ENCODE measurements at places on chromosomes 12 and 14.

GRCh38 chr14:23299211-23299957 is 3.3 kb downstream of the PPP1R3E start:
- no peak for DNase-seq

DNA sequence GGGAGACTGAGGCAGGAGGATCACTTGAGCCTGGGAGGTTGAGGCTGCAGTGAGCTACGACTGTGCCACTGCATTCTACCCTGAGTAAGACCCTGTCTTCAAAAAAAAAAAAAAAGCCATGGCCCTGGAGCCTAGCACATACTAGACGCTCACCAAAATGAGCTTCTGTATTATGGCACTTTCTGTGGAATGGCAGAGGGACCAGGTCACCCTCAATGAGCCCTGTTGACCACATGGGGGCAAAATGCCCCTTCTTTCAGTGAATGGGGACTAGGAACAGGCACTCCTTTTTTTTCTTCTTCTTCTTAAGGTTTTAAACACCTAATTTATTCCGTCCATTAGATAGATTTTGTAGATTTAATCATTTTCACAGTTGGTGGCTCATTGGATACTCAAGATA is 50.5 kb downstream of the FAM222A start:
- DNase-seq = no peak

- no peak for DNase-seq
Observed at GRCh38 chr12:92736605-92737004, 33.8 kb downstream of the PLEKHG7 start.

GRCh38 chr12:127861406-127861805 is 405.6 kb upstream of the TMEM132C start:
- DNase-seq = no peak

DNA sequence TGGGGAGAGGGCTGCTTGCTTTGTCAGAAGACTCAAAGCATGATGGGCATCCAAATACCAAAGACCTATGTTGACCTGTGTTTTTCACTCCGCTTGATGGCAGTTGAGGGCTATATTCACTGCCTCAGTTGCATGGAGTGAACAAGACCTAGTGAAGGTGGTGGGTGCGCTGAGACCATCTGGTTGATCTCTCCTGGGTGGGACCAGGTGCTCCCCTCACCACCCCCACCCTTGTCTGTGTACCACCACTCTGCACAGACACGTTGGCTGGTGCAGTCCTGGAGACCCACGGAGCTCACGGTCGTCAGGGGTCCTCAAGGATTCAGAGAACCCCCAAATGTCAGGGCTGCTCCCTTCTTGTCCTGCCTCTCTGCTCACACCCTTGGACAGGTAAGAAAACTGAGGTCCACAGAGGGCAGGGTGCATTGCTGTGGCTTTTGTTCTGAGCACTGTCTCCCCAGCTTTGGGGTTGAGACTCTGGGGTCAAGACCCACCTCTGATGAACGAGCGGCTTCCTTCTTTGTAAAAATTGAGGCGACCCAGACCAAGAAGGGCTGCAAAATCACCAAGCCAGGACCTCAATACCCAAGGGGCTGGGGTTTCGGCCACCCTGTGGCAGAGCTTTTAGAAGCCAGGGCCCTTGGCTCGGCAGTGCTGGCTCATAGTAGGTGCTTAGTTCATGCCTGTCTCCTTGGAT is 166.3 kb upstream of the RTL1 start:
- DNase-seq = no peak

DNA sequence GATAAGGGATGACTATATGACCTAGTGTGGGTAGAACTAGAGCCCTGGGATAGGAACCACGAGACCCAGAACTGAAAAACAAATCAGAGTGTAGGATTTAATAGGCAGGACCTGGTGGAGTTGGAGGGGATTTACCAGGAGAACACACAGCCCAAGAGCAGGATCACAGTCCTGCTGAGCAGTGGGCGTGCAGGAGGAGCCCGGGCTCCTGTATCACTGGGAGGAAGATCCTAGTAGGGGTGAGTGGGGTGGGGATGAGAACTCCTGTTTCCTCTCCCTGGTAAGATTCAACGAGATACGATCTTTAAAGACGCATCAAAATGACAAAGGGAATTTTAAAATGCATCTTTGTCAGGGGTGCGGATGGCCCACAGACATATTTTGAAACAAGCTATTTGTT is 220.1 kb downstream of the GALC start:
- no peak for DNase-seq

DNA sequence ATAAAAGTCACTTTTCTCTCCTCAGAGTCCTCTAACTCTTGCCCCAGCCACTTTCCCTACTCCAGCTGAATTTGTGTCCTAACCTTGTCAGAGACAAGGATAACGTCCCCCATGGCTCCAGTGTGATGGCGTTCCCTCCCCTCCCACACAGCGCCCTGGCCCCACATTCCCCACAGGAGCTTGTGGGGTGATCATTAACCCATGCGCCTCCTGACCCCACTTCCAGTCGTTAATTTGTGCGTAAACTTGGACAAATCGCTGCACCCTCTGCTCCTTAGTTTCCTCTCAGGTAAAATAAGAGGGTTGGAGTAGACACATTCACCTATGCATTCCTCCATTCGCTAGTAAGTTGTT is 22.9 kb upstream of the BCDIN3D start:
- no peak for DNase-seq

- no peak for DNase-seq
Observed at GRCh38 chr14:102667703-102668102, 75.3 kb downstream of the RCOR1 start.

DNA sequence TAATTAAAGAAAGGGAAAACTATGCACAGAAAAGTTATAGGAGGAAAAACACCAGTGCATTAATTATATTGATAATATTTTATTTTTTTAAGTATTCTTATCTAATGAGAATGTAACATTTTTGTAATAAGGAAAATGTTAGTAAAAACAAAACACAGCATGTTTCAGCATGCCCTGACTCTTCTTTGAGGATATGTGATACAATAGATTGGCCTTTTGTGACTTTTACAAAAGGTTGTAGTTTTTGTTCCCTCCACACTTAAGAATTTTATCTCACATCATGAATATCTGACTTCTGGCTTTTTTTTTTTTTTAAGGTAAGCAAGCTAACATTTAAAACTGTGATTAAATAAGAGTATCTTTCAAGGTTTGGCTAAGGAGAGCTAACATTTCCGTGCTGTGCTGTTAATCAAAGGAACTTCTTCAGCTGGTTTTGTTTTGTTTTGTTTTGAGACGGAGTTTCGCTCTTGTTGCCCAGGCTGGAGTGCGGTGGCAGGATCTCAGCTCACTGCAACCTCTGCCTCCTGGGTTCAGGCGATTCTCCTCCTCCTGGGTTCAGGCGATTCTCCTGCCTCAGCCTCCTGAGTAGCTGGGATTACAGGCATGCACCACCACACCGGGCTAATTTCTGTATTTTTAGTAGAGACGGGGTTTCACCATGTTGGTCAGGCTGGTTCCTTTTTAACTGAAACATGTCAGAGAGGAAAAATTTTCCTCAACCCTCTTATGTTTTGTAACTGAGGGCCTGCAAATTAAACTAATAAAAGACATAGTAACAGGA is 30.8 kb upstream of the RESF1 start:
- DNase-seq = no peak

- no peak for DNase-seq
Observed at GRCh38 chr12:2299206-2299605, 246.4 kb downstream of the CACNA1C start.

GRCh38 chr12:58529114-58529665 is 391.1 kb downstream of the LRIG3 start:
- DNase-seq = no peak

DNA sequence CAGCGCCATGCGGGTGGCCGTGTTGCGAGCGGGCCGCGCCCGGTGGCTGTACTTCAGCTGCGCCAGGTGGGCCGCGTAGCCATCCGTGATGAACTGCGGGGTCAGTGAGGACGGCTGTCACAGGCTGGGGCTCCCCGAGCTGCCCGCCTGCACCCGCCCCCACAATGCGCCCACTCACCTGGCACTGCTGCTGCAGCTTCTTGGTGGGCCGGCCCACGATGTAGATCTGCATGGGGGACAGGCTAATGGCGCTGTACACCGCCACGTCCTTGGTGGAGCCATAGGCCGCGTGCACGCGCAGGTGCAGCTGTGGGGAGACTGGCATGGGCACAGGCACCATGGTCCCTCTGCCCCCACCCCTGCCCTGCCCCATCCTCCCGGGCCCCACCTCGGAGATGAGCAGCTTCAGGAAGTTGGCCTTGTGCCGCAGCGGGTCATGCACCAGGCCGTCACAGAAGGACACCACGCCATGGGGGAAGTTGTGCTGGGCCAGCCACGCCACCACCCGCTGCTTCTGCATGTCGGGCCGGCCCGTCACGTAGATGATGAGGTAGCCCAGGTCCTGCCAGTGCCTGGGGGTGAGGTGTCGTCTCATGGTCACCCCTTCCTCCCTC is 5.9 kb downstream of the ARL6IP4 start:
- no peak for DNase-seq

GRCh38 chr14:54453252-54453651 is 12.1 kb upstream of the CNIH1 start:
- DNase-seq = no peak

GRCh38 chr14:63542231-63542999 is 762 bp downstream of the PPP2R5E start:
- DNase-seq = no peak

- DNase-seq = no peak
Observed at GRCh38 chr12:111425655-111426054, 19.9 kb downstream of the SH2B3 start.

Measured in forelimb muscle (tissue), 1 donor.